Left kidney (tissue), 8 donors: ENCODE measurements at places on chromosomes 11 and 22. TPM values are rescaled to one million over a fixed set of nuclear protein-coding genes. Genes with fewer than 3 reads are reported as not detected.

Gene TOMM22
- 101 TPM for polyA plus RNA-seq

GRCh38 chr22:32926600-32926999, 125.1 kb downstream of the TIMP3 start:
- no peak for DNase-seq

- DNase-seq, result no peak
These were observed 35.4 kb downstream of the MICAL3 start for GRCh38 chr22:17988800-17989513.

Gene MPPED2
- polyA plus RNA-seq, result 19.0 TPM

DNA sequence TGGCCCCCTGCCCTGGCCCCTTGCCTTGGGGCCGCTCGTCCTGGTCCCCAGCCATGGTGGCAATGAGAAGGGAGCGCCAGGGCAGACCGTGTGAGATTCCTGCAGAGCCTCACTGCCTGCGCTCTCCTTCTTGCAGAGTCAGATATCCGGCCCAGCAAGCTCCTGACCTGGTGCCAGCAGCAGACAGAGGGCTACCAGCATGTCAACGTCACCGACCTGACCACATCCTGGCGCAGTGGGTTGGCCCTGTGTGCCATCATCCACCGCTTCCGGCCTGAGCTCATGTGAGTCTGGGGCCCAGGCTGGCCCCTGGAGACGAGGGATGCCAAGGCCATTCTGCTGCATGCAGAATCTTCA, 114.1 kb downstream of the MICAL2 start:
- no peak for DNase-seq

DNA sequence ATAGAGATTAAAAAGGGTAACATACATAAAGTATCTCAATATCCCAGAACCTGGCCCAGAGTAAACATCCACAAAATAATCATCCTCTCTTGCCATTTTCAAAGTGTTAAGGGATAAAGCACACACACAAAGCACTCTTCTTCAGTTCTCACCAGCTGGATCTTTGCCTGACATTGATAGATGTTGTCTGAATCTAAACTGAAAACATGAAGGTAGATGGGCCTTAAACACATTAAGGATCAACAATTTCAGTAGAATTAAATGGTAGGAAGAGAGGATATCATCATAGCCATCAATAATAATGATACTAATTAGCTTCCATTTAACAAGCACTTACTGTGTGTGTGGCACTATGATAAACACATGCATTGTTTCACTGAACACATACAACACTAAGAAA, 261.1 kb downstream of the OPCML start:
- DNase-seq, result no peak

- no peak for DNase-seq
These were observed 3.8 kb downstream of the TMEM41B start for GRCh38 chr11:9310485-9311090.

- no peak for DNase-seq
These were observed 4.8 kb upstream of the FXYD2 start for GRCh38 chr11:117829369-117829725.

Gene SLC7A4
- 1.5 TPM for polyA plus RNA-seq

DNA sequence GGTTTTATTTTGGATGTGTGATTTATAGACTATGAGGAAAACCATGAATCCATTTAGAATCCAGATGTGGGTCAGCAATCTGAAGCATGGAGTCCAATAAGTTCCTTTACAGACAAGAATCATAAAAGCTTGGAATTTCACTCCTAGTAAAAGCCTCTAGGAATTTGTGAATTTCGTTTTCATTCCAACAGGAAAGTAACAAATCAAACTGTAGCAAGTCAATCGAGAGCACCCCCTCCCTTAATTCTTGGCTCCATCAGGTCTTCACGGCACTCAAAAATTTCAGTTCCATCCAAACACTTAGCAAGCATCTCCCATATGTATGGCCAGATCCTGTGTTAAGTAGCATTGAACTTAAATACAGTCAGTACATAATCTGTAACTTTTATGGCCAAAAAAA, 143.6 kb upstream of the POU2AF2 start:
- no peak for DNase-seq

GRCh38 chr22:32480238-32480637, 5.6 kb downstream of the FBXO7 start:
- DNase-seq, result no peak

Gene OR51B4
- polyA plus RNA-seq, result 0.35 TPM

- peak; percentile 39 for DNase-seq
These were observed 3.6 kb downstream of the ZFTA start for GRCh38 chr11:63764679-63765647.

DNA sequence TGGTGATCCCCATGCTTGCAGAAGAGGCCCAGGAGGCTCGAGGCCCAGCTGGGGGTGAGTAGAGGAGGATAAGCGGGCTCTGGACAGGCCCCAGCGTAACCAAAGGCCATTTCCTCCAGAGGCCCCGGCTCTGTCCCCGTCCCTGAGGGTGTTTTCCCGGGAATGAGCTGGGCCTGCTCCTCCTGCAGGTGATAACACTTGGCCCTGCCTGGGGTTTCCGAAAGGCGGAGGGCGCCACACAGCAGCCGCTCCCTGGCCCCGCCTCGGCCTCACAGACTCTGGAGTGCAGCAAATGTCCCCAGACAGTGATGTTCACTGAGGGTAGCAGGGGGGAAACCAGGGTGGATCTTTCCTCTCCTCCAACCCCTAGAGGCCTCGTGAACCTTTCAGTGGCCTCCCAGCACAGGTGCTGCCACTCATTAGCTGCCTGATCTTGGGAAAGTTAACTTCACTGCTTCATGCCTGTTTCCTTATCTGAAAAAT, 10.5 kb upstream of the MGAT3 start:
- DNase-seq, result no peak

DNA sequence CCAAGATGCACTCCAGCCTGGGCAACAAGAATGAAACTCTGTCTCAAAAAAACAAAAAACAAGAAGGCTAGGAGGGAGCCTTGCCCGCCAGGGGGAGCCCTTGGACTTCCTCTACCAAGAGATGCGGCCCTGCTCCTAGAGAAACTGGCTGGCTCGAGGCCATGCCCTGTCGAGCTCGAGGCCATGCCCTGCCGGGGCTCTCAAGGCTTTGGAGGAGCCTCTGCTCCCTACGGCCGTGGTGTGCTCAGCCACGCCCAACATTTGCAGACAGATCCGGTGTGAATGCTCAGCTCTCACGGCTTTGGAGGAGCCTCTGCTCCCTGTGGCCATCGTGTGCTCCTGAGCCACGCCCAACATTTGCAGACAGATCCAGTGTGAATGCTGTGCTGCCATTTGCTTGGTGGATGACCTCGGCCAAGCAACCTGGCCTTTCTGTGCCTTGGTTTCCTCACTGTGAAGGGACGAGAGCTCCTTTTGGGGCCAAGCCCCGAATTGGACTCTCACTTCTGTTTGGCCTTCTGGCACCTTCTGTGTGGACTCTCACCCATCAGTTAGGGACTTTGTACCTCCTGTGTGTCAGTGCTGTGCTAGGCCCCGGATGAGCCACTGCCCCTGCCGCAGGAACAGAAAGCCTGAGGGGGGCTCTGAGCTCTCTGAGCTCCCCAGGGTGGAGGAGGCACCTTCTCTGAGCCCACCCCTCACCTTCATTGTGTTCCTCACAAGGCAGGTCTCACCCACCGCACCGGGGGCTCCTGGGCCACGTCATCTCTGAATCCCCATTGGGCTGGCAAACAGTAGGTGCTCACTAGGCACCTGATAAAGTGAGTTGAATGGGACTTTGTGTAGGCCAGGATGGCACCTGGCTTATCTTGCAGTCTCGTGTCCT, 14.1 kb downstream of the C11orf24 start:
- peak; percentile 88 for DNase-seq

- DNase-seq, result no peak
These were observed 48.2 kb downstream of the OR10A6 start for GRCh38 chr11:7882860-7883259.

GRCh38 chr22:47448231-47449223, 686.1 kb downstream of the TBC1D22A start:
- DNase-seq, result no peak

Gene FAM111B
- polyA plus RNA-seq, result 20.3 TPM

DNA sequence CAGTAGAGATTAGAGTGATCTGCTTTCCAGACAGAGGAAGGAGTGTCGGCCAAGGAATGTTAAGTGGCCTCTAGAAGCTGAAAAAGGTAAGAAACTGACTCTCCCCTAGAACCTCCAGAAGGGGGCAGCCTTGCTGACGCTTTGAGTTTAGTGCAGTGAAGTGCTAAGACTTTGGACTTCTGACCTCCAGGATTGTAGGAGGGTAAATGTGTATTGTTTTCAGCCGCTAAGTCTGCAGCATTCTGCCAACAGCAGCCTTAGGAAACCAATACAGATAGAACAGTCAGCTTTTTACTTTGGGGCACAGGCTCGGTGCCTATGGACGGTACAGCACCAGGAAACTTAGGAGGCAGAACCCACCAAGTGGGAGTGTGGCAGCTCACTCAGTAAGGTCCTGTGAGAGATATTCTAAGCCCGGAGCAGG, 3.6 kb upstream of the TBC1D22A start:
- peak; percentile 83 for DNase-seq

DNA sequence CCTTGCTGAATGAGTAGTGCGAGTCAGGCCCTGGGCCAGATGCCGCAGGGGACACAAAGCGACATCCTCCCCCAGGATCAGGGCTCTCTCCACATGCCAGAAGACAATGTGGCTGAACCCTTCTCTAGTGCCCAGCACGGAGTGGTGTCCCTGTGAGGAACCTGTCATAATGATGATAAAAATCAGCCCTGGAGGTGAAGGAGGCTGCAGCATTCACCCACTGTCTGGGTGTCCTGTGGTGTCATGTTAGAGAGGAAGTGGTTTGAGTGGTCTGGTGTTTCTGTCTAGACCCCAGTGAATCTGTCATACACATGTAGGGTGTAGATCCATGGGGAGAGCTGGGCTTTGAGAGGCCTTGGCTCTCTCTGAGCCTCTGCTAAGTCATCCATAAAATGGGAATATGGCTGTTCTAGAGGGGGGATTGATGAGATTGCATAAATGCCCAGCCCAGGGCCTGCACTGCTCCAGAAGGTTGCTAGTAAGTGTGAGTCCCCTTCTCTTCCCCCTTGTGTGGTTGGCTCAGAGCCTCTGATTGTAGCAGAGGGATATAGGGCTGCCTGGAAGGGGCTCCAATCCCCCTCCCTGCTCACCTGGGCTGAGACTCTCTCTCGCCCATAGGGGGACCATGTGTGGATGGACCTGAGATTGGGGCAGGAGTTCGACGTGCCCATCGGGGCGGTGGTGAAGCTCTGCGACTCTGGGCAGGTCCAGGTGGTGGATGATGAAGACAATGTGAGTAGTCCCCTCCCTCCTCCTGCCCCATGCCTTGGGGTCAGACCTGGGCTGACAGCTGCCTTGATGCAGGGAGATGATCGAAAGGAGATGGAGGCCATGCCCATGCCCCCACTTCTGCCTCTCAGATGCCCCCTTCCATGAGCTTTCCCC, 14.3 kb downstream of the MYO7A start:
- DNase-seq, result no peak

DNA sequence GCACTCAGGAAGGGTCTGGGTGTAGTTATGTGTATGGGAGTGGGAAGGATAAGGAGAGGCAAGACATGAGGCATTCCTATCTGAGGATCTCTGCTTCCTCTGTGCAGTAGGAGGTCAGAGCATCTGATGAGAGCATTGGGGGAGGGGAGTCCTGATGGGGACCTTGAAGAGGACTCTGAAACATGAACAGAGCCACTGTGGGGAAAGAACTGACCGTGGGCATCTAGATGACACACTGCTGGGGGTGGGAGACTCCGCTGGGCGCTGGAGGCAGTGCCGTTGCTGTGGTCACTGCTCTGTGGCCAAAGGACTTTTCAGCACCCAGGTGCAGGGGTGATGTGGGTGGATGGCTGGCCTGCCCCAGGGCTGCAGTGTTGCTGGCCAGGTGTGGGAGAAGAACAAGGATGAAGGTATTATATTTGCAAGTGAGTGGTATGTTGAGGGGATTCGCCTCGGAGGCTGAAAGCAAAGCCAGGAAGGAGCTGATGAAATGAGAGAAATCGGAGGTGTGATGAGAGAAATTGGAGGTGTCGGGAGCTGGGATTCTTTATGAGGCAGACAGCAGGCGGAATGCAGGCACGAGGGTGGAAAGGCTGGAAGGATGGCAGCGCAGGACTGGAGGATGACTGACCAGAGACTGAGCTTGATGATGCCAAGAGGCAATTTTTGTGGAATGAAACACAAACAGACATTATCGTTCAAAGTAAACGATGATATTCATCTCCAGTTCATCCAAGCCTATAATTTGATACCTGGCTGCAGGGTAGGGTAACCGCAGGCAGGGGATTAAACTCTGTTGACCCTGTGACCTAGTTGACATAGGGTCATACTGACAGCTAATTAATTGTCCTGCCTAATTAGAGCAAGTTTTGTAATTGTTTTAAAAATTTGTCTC, 19.4 kb upstream of the TMPRSS4 start:
- no peak for DNase-seq

DNA sequence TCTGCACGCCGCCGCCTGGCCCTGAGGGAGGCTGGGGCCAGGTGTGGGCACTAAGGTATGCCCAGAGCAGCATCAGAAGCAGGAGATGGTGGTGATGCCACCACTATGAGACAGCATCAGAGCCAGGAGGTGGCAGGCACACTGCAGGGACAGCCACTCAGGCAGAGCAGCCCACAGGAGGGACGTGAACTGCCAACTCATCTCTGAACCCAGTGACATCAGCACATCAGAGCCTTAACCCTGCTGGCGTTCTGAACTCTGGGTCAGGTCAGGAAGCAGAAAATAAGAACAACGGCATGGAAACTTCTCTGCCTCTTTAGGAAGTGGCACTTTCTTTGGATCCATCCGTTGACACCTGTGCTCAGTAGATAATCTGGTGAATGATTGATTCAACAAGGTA, 14.7 kb upstream of the IFT27 start:
- no peak for DNase-seq

- no peak for DNase-seq
These were observed 9.4 kb downstream of the TMPRSS13 start for GRCh38 chr11:117919781-117920221.

- DNase-seq, result no peak
These were observed 5.3 kb downstream of the P2RY6 start for GRCh38 chr11:73277467-73277866.

DNA sequence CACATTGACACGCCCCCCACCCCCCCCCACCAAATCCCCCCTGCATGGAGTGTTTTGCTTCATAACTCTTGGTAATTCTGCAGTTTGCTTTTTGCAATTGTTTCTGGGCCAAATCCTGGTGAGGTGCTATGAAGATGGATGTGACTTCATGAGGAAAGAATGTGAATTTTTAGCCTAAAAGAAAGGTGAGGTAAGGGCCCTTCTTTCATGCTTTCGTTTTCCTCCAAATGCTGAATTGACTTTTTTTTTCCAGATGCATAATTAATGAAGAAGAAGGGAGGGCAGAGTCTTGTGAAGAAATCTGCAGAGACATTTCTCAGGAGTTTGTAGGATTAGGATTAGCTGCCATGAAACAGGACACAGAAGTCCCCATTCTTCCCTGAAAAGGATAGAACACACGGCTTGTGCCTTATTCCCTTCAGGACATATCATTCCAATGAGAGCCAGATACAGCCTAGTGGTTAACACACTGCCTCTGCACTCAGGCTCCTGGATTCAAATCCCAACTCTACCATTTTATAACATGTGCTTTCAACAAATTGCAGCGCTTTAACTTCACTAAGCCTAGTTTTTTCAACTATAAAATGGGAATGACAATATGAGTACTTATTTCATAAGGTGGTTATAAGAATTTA, 19.6 kb upstream of the TBCEL start:
- no peak for DNase-seq

Gene GUCD1
- 90.0 TPM for polyA plus RNA-seq
